ENCODE measurements at places on chromosomes 4 and X.

DNA sequence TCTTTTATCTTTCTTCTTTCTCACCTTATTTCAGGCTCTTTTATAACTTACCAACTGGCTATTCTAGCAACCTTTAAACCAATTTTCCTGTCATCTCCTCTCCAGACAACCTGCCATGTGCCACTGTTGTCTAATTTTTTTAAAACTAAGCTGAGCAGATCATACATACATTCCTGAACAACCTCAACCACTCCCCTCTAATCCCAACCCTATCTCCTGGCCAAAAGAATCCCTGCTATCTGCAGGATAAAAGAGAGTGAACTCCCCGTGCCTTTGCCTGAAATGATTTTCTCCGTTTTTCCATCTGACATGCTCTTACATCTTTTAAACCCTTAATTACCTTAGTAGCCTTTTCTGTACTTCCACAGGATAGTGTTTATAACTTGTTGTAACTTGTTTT lies 35.5 kb downstream of the DCUN1D4 start:
- DNase-seq, result no peak

- no peak for DNase-seq
These were observed 11.3 kb upstream of the SETD7 start for GRCh38 chr4:139567159-139567870.

DNA sequence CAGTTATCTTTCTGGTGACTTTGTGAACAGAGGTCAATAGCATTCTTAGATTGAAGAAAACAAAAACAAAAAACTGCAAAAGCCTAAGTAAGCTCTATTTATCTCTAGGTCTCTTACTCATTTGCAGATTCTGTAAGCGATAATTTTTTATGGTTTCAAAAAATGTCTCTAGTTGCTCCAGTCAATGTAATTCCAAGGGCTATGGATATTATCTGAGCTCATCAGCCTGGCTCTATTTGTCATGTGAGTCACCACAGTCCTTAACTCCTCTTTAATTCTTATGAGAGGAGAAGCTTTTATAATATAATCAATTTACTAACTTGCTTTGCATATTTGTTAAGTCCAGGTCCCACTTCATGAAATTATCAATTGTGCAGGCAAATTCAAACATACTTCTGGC lies 79.1 kb downstream of the NPFFR2 start:
- DNase-seq, result no peak

- no peak for DNase-seq
These were observed 2.9 kb upstream of the ADH6 start for GRCh38 chr4:99221980-99222379.

DNA sequence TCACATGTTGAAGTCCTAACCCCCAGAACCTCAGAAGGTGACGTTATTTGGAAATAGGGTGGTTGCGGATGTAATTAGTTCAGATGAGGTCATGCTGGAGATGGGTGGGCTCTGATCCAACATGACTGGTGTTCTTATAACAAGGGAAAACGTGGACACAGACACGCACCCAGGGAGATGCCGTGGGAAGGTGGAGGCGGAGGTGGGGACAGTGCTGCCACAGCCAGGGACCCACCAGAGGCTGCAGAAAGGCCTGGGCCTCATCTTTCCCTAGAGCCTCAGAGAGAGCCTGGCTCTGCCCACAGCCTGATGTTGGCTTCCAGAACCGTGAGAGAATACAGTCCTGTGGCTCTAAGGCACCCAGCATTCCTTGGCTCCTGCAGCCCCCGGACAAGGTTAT lies 7.9 kb upstream of the HMX1 start:
- DNase-seq, result no peak

GRCh38 chr4:31791666-31792065 lies 1071.5 kb downstream of the PCDH7 start:
- DNase-seq, result no peak

- no peak for DNase-seq
These were observed 59.2 kb downstream of the PCDH19 start for GRCh38 chrX:100350704-100351489.

GRCh38 chr4:88446124-88446523 lies 10.8 kb upstream of the HERC5 start:
- DNase-seq, result no peak

DNA sequence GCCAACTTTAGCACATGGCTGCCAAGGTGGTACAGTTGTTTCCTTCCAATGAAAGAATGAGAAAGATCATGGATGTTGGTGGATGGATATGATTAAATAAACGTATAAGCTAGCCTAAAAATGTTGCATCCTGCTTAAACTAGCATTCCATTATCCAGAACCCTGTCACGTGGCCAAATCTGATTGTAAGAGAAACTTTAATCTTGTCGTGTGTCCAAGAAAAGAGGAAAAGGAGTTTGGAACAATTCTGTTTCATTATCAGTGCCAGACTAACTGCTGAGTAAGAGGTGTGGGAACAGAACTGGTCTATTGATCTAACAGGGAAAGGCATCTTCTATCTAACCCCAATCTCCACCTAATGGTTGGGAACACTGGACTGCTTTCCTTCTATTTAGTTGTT lies 325.2 kb upstream of the BMP3 start:
- no peak for DNase-seq

DNA sequence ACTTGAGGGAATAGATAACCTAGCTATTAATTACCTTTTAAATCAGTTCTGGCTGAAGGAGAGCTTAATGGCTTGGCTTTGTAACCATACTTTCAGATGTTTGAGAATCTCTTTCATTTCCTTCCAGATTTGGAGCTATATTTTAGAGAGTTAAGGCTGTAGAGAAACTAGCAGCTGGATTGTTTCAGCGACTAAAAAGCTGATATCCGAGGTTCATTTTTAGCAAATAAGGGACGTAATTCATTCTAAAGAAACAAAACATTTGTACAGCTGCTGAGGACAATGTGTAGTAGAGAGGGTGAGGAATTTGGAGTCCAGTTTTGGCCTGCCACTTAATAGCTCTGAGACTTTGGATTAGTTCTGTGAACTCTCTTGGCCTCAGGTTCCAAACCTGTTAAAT lies 12.2 kb downstream of the OSTC start:
- DNase-seq, result no peak

DNA sequence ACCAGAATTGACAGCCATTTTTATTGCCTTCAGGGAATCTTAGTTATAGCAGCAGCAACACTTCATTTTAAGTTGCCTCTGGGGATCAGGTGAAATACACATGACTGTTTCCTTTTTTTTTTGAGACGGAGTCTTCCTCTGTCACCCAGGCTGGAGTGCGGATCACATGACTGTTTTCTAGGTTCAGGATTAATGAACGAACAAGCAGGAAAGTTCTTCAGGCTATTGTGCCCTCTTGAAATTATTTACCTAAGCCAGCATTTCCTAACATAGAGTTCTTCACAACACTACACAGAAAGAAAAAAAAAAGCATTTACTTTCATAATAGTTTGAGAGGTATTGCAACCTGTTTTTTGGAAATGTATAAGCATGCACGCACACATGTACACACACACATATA lies 2032.8 kb downstream of the PCDH7 start:
- DNase-seq, result no peak

DNA sequence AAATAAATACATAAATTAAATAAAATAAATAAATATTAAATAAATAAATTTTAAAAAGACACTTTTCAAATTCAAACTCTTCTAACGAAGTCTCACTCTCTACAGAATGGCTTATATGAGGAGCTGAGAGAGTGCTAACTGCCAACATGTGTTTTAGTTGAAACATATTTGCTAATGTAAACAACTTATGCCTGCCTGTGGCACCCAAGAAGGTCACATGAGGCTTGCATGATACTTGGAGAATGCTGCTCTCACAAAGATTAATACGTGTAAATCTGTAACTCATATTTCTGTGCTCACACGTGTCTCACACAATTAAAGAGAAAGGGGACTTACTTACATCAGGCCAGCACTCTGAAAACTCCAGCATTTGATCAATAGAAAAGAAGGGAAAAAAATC lies 43.2 kb upstream of the PITX2 start:
- no peak for DNase-seq

- no peak for DNase-seq
These were observed 332.8 kb downstream of the GASK1B start for GRCh38 chr4:157840034-157840433.

Measured in stimulated activated CD4-positive, alpha-beta T cell treated with anti-CD3 and anti-CD28 coated beads, TNF-alpha, amount 100 ng/mL, for 4 hours (primary cell).